ENCODE measurements at places on chromosomes 16 and 17.

DNA sequence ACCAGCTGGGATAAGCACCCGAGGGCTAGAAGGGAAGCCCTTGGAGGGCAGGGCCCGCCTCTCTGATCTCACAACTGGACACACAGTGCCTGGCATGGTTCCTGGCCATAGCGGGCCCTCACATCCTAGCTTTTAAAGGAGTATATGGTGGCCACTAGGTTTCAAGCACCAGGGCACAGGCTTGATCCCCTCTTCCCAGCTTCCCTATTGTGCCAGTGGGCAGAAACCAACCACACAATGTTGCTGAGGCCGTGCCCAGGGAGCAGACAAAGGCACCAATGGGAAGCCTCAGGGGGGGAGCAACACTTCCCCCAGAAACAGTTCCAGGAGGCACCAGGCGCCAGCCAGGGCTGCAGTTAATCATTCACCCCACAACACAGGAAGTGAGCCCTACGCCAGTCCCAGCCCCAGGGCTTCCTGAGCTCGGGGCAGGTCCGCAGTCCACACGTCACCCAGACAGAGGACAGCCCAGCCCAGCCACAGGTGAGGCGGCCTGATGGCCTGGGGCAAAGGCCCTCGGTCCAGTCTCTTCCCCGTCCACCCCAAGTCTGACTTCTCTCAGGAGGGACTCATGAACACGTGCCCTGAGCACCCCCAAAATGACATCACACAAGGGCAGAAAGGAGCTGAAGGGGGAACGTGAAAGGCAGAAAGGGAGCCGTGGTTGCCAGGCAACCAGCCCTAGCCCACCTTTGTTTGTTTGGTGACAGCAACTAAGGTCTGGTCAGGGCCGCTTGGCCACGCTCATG lies 12.8 kb downstream of the SMIM5 start:
- no peak for DNase-seq

DNA sequence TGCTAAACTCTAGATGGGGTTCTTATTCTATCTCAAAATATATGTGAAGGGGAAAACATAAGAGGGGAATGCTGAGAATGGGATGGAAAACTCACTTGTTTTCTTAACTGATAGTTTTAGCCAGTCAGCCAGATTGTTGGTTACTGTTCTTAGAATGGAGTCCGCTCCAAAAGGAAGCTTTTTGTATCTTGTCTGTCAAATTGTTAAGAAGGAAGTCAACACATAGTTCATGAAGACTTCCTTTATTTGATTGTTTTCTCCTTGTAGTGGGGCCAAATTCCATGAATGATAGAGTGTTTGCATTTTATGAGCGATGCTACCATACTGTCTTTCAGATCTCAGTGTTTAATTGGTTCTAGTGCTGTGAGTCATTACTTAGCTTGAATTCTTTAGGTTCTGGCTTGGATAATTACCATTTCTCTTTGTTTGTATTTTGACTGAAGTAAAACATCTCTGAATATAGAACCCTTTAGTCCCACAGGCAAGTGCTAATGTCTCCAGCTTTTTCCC lies 98.3 kb upstream of the GOT2 start:
- no peak for DNase-seq

GRCh38 chr16:84869473-84869845 lies 49.7 kb downstream of the CRISPLD2 start:
- no peak for DNase-seq

DNA sequence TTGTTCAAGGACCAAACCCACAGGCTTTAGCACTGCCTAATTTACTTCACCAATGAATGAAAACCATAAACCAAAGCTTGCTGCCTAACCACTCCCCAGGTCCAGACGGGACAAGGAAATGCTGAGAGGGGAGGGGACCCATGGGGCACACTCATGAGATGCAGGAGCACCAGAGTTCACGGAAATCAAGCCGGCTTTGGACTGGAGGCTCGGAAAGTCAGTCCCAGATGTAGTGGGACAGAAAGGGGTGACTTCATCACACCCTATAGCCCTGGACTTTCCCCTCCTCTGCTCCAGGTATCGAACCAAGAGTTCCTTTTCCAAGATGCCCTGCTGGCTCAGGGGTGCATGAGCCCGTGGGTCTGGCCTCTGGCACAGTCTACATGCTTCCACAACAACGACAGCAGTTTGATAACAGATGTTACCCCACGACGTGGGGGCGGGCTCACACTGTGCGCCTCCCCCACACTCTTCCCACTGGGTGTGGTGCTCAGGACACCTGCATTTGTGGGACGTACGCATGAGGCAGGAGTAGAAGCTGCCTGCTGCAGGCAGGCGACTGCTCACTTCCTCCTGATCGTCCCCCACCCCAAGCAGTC lies 63.2 kb downstream of the AMFR start:
- DNase-seq = peak; percentile 15

GRCh38 chr17:71511266-71511995 lies 609.4 kb upstream of the SOX9 start:
- no peak for DNase-seq

- DNase-seq = no peak
These were observed 910 bp downstream of the WBP2 start for GRCh38 chr17:75854101-75854748.

GRCh38 chr17:72165192-72165866 lies 44.5 kb downstream of the SOX9 start:
- no peak for DNase-seq
